GM18507 (cell line): ENCODE measurements at places on chromosomes 6 and 20.

GRCh38 chr20:53643031-53643832, 49.6 kb upstream of the ZNF217 start:
- DNase-seq, result peak; percentile 71

GRCh38 chr20:20492521-20493332, 124.8 kb downstream of the INSM1 start:
- no peak for DNase-seq

DNA sequence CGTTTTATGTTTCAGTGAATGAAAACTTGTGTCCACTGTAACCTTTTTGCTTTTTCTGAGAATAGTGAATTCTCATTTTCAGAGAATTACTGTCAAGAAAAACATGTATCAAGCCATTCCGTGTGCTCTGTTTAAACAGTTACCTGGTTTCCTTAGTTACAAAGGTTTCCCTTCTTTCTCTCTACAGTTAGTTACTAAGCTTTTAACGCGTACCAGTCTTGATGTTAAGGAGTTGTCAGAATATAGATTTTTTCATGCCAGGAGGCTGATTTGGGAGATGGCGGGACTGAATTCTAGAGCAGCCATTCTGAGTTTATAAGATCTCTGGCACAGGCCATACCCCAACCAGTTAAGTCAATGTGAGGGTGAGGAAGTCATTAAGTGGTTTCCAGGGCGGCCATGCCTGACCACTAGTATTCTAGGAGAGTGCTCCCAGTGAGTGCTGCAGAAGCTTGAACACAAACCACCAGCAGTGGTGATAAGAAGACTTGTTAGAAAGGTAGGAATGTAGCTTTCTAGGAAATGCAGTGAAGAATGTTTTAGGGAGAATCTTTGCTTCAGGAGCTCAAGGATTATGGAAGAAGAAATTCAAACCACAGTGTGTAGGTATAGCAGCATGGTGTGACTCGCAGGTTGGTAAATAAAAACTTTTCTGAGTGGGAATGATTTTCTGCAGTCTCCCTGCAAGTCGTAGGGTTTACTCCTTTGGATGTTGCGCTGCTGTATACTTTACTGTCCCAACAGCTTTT, 112.9 kb downstream of the JARID2 start:
- no peak for DNase-seq

- no peak for DNase-seq
Measured at GRCh38 chr6:162706232-162706631, 21.3 kb downstream of the PRKN start.

GRCh38 chr6:15546591-15546990, 116.2 kb downstream of the DTNBP1 start:
- DNase-seq, result no peak
